ENCODE measurements at places on chromosomes 3 and 15.
A peak's percentile ranks its signal among the peaks of the same experiment; 100 is the strongest.

GRCh38 chr3:102608875-102609274, 174.1 kb downstream of the ZPLD1 start:
- DNase-seq = no peak

GRCh38 chr3:14877469-14877868, 58.7 kb downstream of the FGD5 start:
- DNase-seq = no peak

DNA sequence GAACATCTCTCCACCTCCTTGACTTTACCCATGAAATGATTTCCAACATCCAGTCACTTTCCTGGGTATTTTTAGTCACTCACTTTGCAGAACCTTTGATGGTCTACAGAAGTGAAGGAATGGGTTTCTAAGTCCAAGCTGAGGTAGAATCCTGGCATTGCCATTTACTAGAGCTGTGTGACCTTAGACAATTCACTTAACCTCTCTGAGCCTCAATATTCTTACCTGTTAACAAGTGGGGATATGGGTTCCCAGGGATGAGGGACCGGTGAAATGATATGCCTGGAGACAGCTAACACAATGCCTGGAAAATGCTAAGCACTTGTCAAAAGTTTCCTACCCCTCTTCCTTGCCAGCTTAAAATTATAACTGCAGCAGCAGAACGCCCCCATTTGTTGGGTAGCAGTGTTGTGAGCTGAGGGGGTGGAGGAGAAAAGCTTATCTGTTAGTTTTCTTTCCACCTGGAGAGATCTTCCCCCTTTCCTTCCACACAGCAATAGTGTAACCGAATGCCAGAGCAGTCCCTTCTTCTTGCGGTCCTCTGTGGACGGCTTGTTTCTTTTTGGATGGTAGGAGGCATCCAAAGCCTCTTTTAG, 319.2 kb upstream of the LRRFIP2 start:
- no peak for DNase-seq

DNA sequence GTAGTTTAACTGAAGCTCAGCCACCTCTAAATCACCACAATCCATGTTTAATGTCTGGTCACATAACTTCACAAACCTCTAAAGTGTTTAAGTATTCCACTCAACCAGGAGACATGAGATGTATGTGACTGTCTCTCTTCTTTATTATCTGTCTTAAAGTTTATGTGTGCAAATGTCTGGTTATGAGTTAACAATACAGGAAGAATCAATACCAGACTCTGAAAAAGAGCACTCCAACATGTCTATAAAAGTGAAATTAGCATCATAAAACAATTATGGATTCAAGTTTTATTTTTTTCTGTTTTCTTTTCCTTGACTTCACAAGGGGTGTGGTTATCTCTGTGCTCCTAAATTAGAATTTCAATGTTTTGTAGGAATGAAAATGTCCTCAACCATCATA, 44.8 kb upstream of the AGBL1 start:
- no peak for DNase-seq

DNA sequence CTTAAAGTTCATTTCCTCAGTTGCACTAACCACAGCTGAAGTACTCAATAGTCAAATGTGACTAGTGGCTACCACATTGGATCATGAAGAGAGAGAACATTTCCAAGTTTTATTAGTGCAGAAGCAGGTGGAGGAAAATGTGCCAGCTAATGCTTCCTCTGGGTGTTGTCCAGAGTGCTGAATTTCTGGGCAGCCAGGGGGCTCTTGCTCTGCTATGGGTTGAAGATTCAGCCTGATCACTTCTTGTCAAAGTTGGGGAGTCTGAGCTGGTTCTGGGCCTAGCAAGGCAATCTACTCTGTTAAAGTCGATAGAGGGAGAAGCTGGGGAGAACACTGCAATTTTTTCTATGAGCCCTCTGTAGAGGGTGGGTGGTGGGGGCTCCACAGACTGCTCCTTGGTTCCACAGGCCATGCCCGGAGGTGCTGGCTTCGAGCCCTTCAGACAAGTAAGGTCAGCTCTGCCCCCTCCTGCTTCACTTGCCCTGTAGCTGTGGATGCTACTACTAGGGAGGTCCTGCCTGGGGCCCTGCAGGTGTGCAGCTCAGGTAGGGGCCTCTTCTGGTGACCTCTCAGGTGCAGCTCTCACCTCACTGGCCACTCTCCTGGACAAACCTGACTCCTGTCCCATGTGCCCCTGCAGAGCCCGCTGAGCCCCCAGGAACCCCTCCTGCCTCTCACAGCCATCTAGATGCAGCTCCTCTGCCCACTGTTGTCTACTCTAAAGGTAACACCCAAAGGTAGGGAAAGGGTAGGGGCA, 8.2 kb downstream of the ALG3 start:
- no peak for DNase-seq

- peak; percentile 68 for DNase-seq
Measured at GRCh38 chr15:85296615-85297402, 83.6 kb upstream of the AKAP13 start.

GRCh38 chr3:100325827-100326226, 8.7 kb upstream of the NIT2 start:
- no peak for DNase-seq

- no peak for DNase-seq
Measured at GRCh38 chr3:33287672-33288282, 10.5 kb downstream of the FBXL2 start.

DNA sequence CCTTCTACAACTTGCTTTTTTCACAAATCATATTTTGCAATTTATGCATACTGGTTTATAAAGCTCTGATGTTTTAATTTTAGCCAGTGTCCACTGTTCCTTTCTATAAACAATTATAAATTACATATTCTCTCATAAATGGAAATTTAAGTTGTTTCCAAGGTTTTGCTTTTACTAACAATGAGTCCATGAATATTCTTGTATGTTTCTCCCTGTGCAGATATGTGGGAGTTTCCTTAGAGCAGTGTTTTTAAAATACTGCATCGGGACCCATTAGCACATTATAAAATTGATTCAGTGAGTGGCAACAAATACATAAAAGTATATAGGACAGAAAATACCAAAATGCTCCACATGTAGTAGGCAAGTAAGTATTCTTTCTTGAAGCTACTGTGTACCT, 235.6 kb downstream of the PCCB start:
- DNase-seq = no peak

DNA sequence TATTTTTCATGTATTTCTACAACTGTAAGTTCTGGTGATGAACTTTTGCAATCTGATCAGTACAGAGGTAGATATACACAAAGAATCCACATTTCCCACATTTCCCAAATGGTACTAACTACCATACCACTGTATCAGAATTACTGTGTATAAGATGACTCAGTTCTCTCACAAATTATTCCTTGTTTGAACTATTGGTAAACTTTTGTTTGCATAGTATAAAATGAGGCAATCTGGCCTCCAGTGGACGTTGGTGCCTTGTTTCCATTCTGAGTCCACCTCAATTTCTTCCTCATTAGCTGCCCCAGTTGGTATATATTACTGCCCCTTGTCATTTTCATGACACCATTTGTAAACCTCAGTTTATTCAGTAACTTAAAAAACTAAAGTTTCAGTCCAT, 38.5 kb downstream of the SPTSSB start:
- no peak for DNase-seq

- DNase-seq = no peak
Measured at GRCh38 chr15:42102646-42103235, 8.4 kb upstream of the PLA2G4D start.

DNA sequence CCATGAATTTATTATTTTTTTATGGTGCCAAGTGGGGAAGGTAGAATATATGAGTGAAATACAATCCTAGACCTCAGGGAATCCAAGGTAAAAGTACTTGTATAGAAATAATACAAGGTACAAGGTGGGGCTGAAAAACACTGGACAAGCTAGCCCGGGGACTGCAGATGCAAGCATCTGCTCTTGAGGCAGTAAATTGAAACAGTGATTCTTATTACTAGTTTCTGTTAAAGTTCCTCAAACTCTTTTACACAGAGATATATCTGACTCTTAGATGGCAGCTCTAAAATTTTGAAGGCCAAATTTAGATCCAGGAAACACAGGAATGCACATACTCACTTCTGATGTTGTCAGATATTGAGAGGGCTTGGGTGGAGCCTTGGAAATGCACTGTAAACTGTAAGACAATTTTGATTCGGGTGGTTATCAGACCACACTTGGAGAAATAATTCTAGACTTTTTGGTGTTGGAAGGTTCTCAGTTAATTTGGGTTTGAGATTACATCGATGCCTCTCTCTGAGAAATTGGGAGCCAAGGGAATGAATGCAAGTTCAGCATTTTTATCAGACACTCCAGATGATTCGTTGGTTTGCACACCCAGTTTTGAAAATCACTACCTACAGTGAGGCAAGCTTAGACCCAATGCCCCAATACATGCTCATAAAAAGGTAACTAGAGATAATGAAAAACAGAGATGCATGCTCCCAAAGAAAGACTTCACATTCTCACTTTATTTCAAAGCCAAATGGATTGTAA, 7.3 kb downstream of the TP63 start:
- no peak for DNase-seq

DNA sequence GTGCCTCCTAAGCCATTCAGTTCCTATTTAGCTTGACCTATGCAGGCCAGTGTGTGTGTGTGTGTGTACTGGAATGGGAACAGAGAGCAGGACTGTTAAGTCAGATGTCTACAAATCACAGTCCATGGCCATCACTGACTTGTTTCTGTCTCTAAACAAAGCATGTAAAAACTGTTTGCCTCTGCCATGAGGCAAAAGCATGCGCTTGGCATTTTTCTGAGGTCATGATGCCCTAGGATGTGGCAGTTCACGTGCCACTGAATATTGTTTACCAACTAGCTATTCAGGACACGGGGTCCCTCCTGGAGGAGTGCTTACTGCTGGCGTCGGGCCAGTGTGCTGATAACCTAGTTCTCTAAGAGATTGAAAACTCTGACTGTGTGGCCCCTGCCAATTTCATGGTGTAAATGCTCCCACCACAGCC, 8.2 kb upstream of the ATP13A3 start:
- no peak for DNase-seq

- peak; percentile 80 for DNase-seq
Measured at GRCh38 chr15:92161039-92161670, 232.5 kb upstream of the ST8SIA2 start.

GRCh38 chr15:48868536-48868935, 9.4 kb upstream of the EID1 start:
- DNase-seq = no peak

- DNase-seq = peak; percentile 41
Measured at GRCh38 chr3:17412950-17413530, 329.4 kb downstream of the TBC1D5 start.

DNA sequence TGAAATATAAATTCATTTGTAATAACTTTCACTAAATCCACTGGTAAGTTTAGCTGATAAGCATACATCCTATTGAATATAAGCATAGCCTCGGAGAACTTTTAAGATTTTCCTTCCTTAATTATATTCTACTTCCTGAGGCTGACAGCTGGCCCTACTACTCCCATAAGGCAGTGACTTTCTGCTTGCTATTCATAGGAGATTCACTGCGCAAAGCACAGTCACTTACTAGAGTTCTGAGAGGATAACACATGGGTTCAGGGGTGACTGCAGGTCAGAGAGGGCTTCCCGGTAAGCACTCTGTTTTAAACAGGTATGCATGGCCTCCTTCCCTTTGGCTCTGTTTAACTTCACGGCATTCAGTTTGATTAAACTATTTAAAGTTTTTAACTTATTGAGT, 75.8 kb downstream of the FAIM start:
- no peak for DNase-seq

DNA sequence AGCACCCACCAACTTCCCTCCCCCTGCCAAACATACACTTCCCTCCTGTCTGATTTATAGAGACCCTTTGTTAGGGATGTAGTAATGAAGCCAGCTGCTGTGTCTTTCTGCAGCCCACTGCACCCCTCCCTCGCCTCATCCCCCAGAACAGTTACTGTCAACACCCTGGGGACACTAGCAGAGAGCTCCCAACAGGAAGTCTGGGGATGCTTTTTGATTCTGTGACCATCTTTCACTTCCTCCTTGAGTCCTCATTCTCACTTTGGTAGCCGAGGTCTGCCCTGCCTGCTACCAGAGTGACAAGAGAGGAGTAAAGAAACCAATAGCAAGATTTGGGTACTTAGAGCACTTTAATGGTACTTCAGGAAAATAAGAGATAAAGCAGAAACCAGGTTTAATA, 201.6 kb downstream of the SATB1 start:
- peak; percentile 55 for DNase-seq

- no peak for DNase-seq
Measured at GRCh38 chr3:127714125-127714571, 41.4 kb downstream of the ABTB1 start.

All from GM12878 (cell line).